ENCODE measurements at places on chromosomes 6 and 20.

- DNase-seq = no peak
These were observed 129.6 kb downstream of the FNDC1 start for GRCh38 chr6:159298840-159299239.

- DNase-seq = no peak
These were observed 587.9 kb downstream of the C6orf118 start for GRCh38 chr6:164721460-164721859.

GRCh38 chr20:62195075-62195405 is 12.2 kb downstream of the MTG2 start:
- DNase-seq = no peak

GRCh38 chr20:7038029-7038428 is 270.5 kb downstream of the BMP2 start:
- no peak for DNase-seq

- no peak for DNase-seq
These were observed 235.4 kb upstream of the BTBD3 start for GRCh38 chr20:11682285-11682684.

GRCh38 chr6:127178746-127179145 is 60.3 kb downstream of the RSPO3 start:
- DNase-seq = no peak

DNA sequence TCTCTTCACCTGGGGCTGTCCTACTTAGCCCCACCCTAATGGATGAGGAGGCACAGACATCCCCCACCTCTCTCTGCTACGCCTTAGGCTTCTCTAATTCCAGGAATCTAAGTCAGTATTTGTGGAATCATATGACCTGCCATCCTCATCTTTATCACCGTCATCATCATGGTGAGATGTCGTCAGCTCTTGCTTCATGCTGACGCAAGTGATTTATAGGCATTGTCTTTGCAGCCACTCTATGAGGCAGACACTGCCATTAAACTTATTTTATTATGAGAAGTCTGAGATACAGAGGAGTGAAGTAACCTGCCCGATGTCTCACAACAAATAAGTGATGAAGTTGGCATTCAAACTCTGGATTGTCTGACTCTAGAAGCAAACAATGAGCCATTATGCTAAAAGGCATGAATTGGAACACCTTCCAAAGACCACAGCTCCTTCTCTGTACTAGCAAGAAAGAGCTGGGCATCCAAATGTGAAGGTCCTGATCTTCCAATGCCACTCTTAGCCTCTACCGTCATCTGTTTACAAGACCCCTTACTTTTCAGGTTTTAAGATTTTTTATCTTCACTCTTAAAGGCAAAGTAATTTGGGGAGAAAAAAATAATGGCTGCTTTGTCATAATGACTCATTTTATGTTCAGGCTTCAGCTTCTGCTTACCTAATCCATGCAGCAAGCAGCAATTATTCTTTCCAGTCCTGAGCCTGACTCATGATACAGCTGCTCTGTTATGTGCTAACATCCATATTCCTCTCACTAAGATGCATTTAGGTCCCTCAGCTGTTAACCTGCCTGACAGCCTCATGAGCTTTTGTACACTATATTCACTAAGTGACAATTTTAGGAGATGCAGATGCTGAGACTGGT is 113.7 kb upstream of the BCLAF1 start:
- DNase-seq = no peak

DNA sequence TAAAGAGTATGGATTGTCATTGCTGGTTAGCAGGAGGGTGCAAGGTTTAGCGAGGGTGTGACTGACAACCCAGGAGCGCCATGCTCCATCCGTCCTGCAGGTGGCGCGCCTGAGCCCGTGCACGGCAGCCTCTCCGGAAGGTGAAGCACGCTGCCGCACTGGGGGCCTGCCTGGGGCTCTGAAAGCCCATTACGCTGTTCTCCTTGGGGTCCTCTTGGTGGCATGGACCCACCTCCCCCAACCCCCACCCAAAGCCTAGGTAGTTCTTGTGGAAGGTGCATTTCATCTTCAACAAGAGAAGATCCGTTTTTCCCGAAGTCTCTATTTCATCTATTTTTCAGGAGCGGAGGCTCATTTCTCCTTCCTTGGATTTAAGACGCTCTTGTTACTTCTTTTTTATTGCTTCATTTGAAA is 197.4 kb upstream of the KCNG1 start:
- DNase-seq = no peak

- DNase-seq = no peak
These were observed 324.7 kb downstream of the CD83 start for GRCh38 chr6:14442242-14442641.
